ENCODE measurements at places on chromosomes 7 and 10.

DNA sequence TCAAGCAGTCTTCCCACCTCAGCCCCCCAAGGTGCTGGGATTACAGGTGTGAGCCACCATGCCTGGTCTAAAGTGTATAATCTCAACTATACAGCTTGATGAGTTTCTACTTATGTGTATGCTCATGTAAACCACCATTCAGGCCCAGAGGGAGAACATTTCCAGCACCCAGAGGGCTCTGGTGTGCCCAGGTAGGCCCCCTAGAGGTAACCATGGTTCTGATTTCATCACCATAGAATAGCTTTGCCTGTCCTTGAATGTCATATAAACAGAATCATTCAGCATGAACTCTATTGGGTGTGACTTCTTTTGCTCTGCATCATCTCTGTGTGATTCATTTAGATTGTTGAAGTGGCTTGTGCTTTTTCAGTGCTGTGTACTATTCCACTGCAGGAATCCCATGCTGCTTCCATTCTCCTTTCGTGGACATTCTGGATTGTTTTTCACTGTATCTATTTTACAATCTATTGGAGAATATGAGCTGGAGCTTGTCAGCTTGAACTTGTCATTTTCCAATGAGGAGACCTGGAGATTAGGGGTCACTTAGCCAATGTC is 35.2 kb downstream of the COL26A1 start:
- no peak for DNase-seq

DNA sequence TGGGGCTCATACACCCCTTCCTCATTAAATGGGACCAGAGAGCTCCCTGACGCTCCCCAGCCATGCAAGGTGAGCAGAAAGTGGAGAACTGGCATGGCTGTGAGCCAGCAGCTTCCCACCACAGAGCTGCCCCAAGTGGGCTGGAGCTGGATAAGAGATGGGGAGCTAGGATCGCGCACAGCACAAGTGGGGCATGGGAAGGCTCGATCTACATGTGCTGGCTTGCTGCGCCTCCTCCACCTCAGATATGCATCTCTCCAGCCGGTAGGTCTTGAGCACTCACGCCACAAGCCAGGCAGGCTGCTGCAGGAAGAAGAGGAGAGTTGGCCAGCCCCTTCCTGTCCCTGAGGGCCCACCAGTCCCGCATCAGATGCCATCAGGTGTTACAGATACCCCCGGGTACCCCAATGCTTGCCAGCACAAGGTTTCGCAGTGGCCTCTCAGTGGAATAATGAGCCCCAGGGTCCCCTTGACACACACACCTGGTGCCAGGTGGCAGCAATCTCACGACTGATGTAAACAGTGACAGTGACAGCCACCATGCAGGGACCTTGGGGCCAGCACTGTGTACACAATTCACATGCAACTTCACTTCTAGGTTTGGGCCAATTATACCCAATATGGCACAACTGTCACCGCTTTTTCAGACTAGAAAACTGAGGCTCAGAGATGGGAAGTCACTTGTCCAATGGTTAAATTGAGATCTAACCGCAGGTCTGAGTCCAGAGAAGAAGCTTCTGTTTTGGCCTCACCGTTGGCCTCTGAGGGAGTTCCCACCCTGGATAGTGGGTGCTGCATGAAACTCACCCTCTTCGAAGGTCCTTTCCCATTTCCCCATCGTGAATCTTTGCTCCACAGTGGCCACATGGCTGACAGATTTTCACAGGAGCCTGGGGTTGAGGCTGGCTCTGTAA is 79.3 kb downstream of the OAT start:
- no peak for DNase-seq

- DNase-seq: no peak
Observed at GRCh38 chr10:113441220-113441619, 111.6 kb upstream of the HABP2 start.

DNA sequence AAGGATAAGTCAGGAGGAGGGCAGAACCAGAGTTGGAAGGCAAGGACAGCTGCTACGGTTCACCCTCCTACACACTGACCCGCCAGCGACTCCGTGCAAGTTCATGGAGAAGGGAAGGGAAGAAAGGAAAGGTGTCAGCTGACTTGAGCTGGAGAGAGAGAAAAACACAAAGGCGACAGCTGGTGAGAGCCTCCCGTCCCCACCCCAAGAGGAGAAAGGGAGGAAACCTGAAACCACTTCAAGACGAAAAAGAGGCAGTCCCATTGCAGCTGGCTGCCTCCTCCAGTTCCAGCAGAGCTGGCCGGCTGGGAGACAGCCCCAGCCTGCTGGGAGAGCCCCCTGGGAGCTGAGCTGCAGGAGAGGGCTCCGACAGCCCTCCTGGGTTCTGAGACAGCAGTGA is 75.2 kb downstream of the PARD3 start:
- peak; percentile 68 for DNase-seq

GRCh38 chr10:108633046-108633445 is 1290.3 kb downstream of the XPNPEP1 start:
- DNase-seq: peak; percentile 10

- DNase-seq: no peak
Observed at GRCh38 chr7:142800699-142801260, 30.0 kb downstream of the PRSS2 start.
